ENCODE measurements at places on chromosomes 3 and 15.
A peak's percentile ranks its signal among the peaks of the same experiment; 100 is the strongest.

DNA sequence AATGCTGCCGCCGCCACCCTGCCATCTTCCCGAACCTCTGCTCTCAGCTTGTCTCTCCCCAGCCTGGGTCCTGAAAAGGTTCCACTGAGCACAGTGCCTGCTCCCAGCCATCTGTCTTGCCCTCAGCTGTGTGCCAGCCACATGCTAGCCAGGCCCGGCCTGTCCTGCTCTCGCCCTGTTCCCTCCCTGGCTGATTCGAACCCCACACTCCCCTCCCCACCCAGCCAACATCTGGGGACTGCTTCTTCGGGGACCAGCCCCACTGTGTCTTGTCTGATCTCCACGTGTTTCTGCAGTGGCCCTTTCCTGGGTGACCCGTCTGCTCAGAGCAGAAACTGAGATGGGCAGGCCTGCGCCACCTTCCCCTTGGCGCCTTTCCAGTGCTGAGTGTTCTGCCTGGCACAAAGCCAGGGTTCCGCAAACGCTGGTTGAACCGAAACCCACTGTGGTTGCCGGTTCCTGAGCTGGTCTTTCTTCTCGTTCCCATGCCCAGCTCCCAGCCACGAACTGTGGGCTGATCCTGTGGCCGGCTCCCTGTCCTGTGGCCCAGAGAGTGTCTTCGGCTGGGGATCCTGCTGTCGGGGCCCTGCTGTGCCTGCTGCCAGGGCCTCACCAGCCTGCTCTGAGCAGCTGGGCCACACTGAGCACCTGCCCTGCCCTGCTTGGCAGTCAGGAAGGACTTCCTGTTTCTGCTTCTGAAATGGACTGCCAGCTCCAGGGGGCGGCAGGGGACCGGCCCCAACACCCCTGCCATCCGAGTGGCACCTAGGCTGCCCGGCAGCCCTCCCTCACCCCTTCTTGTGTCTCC lies 62.7 kb upstream of the KLF13 start:
- peak; percentile 94 for DNase-seq

GRCh38 chr15:71494563-71495397 lies 315.6 kb upstream of the NR2E3 start:
- peak; percentile 60 for DNase-seq

GRCh38 chr15:69452692-69453521 lies at the start of gene RPLP1:
Gene RPLP1, plus strand, starts transcription at chr15:69452818. Its CDS starts 131 bp downstream, at chr15:69452949.
- peak; percentile 99 for DNase-seq

DNA sequence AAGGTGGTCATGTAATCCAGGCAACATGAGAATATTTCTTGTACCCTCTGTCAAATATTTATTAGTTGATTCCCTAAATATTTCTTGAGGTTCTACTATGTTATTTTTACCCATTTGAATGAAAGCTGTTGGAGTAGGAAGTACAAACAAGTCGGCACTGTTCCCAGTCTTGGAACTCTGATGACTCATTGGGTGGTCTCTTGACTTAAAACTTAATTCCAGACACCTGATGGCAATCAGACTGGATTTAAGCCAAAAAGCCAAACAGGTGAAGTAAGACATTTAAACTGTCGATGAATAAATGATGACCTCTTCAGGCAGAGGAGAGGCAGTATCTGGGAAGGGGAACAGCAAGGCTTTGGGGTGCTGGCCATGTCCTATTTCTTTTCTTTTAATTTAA lies 22.8 kb downstream of the C2CD4A start:
- no peak for DNase-seq

DNA sequence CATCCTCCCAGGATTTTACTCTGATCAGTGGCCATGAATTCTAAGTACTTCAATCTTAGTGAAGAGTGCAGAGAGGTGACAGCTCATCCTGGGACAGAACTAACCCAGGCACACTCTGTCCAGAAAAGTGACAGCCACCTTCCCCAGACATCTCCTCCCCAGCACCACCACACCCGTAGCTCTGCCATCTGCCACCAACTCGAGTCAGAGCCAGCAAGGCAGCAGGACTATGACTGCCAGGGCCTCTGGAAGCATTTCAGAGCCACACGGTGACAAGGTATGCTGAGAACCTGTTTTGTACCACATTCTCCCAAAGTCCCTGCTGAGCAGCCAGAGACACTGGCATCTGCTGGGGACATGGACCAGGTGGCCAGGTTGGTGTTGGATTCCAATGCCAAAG lies 71.0 kb downstream of the NTRK3 start:
- DNase-seq: no peak

DNA sequence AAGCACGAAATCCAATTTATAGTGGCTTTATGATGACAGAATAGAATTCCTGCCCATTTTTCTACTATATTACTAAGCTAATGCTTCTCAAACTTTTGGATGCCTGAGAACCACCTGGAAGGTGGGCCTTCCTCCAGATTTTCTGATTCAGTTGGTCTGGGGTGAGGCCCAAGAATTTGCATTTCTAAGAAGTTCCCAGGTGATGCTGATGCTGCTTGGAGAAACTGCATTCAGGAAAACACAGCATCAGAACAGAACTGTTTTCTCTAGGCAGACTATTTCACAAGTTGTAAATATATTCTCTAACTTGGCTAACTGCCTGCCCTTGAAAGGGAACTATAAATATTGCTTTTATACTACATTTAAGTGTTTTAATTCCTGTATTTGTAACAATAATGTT lies 644.9 kb upstream of the DPPA4 start:
- DNase-seq: no peak

DNA sequence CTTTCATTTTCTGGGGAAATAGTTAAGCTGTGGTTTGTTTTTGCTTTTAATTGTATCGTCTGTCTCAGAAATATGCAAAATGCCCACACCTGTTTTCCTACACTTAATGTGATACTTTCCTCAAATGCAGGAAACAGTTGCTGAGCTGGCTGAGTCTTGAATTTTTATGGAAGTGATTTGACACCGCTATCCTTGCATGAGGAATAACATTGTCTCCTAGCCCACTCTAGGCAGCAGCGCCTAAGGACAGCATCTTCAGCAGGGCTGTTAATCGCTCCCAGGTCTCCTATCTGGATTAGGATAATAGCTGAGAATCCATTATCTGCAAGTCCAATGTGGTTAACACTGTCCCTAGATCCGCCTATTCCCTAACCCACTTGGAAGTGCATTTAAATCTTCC lies 132.6 kb upstream of the NR2E3 start:
- DNase-seq: no peak

DNA sequence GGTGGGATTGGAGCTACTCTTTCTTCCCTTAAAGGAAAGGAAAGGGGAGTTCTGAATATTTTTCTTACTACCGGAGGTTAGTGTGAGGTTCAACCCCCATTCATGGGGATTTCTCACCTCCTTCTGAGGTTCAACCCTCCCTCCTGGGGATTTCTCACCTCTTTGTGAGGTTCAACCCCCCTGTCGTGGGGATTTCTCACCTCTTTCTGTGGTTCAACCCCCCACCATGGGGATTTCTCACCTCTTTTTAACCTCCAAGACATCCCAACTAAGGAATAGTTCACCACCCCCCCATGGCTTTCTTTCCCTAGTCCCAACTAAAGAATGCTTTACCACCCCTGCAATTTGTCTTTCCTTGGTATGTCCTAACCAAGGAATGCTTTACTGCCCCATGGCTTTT lies 520.3 kb downstream of the EDEM1 start:
- no peak for DNase-seq

- DNase-seq: no peak
Observed at GRCh38 chr3:186241910-186242821, 119.9 kb downstream of the DGKG start.

DNA sequence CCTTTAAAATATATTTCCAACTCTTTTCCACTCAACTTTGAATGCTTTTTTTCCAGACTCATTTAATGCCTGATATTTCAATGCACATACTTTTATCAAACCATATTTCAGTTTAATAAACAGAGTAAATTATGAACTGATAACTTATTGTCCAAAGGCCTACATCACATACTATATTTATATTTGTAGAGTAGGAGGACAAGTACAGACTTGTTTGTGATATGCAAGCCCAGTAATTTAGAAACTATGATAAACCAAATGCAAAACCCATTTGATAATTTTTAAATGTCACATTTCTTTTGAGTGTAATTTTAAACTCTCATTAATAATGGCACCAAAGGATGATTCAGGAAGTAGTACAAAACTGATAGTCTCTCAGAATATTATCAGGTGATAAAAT lies 3.3 kb downstream of the RFX7 start:
- no peak for DNase-seq

GRCh38 chr15:65027593-65027992 lies 1.8 kb downstream of the MTFMT start:
- DNase-seq: no peak

GRCh38 chr3:113590983-113591382 lies 58.6 kb downstream of the SIDT1 start:
- DNase-seq: no peak

- no peak for DNase-seq
Observed at GRCh38 chr3:66076861-66077470, 38.2 kb upstream of the MAGI1 start.

- DNase-seq: no peak
Observed at GRCh38 chr3:27342267-27342666, 26.9 kb downstream of the NEK10 start.

DNA sequence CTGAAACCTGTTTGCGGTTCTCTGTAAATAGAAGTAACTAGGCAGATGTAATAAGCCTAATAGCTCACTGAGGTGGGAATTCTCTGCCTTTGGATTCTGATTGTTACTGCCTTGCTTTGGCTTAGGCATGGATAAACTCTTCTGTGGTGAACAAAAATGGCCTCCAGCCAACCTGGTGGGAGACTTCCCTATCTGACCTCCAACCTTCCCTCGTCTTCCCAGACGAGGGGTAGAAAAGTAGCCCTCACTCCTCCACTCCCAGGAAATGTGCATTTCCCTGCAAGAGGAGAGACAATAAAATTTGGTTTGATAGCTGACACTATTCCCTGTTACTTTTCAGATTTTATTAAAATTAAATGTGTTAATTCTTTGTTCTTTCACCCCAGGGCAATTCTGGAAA lies 606 bp upstream of the CD96 start:
- DNase-seq: no peak

DNA sequence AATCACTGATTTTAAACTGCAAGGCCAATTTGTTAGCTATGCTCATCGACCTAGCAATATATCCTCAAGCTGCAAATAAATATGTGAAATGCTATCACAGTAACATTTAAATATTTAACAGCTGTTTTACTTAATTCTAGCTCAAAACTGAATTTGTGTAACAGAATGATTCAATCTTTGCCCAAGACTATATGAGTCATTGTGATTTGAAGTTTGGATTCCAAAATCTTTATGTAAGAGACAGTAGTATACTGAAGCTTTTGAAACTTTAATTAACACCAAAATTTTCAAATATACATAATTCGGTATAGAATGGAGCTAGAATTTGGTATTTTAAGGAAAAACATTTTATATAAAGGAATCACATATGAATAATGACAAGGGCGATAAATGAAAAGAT lies 603.0 kb upstream of the ROBO2 start:
- DNase-seq: no peak

DNA sequence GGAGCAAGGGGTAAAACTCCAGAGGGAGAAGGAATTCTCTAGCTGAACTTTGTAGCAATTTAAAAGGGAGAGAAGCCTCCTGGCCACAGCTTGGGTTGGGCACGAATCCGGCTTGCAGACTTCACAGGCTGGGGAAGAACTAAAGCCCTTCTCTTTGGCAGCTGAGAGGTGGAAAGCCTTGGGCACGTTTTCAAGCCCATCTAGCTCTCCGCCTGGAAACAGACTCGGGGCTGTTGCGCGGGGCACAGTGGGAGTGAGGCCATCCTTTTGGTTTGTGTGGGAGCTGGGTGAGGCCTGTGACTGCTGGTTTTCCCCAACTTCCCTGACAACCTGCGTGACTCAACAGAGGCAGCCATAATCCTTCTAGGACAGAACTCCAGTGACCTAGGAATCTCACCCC lies 295.7 kb upstream of the ROBO1 start:
- no peak for DNase-seq

- no peak for DNase-seq
Observed at GRCh38 chr3:15342945-15343344, 10.6 kb upstream of the SH3BP5 start.

GRCh38 chr15:64507845-64508244 lies 47.5 kb downstream of the ZNF609 start:
- DNase-seq: no peak

- no peak for DNase-seq
Observed at GRCh38 chr3:143040261-143040879, 39.0 kb downstream of the U2SURP start.

- no peak for DNase-seq
Observed at GRCh38 chr3:35739181-35739809, 100.0 kb downstream of the ARPP21 start.

- no peak for DNase-seq
Observed at GRCh38 chr15:38335116-38335515, 82.5 kb downstream of the SPRED1 start.

GRCh38 chr3:142394921-142395622 lies 52.8 kb downstream of the XRN1 start:
- DNase-seq: no peak

- DNase-seq: no peak
Observed at GRCh38 chr3:112136046-112136445, 3.0 kb upstream of the GCSAM start.

GRCh38 chr3:132880986-132881385 lies 157.2 kb upstream of the TMEM108 start:
- DNase-seq: peak; percentile 42

- DNase-seq: no peak
Observed at GRCh38 chr15:101042320-101042719, 123.2 kb downstream of the LRRK1 start.

- DNase-seq: no peak
Observed at GRCh38 chr3:40179016-40179415, 130.5 kb upstream of the EIF1B start.

DNA sequence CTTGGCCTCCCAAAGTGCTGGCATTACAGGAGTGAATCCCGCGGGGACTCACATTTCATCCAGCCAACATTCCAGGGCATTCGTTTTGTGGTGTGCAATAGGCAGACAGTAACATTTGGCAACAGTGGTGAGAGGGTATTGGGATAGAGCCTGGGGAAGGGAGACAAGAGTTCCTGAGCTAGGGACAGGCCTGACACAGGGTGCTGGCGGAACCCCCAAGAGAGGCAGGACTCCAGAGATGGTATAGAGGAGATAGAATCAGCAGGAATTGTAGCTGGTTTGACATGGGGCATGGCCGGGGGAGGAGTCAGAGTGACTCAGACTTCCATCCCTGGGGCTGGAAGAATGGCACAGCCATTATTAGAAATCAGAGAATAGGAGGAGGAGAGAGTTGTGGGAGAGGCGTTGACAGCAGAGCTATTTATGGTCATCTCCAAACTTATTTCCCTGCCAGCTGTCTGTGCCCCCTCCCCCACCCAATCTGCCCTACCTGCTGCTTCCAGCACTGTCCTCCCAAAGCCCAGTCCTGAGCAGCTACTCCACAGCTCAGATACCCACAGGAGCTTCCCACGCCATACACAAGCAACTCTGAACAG lies 4.4 kb upstream of the IDH2 start:
- DNase-seq: no peak
